Stimulated activated CD4-positive, alpha-beta T cell treated with anti-CD3 and anti-CD28 coated beads, Interleukin-12 subunit alpha, Interleukin-12 subunit beta, amount 100 ng/mL, for 24 hours (primary cell): ENCODE measurements at places on chromosomes 4 and X.

GRCh38 chrX:47562615-47563243 is 1.7 kb downstream of the ARAF start:
- no peak for DNase-seq

GRCh38 chr4:139922406-139923024 is 231.5 kb downstream of the MAML3 start:
- DNase-seq: no peak

- no peak for DNase-seq
Measured at GRCh38 chrX:101191217-101191750, 28.3 kb upstream of the DRP2 start.

DNA sequence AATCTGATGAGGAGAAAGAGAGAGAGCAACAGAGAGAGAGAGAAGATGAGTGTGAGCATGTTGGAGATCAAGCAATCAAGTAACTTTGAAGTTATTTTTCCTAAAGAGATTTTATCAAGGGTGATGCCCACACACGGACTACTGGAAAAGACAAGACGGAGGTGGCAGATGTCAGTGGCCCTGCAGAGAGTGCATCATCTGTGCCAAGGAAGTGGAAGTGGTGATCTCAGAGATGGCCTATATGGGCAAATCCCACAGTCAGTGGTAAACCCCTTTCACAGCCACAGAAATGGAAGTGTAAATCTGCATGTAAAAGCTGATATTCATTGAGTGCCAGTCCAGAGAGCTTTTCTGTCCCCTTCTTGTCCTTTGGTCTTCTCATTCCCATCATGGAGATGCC is 577.2 kb upstream of the AADAT start:
- no peak for DNase-seq

DNA sequence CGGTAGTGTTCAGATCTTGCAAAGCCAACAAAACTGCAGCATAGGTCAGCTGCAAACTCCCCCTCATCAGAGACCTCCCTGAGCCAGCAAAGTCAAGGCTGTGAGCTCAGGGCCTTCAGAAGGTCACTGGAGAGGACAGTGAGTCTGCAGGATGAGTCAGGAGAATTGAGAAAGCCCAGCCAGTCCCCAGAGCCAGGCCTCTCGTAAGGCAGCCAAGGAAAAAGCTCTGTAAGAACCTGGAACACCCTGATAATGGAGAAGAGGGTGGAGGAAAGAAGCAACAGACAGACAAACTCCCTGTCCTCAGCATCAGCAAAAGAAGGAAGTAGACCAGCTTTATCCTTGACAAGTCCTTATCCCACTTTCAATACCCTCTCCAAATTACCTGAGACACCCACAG is 33.0 kb downstream of the GRIA3 start:
- DNase-seq: no peak

DNA sequence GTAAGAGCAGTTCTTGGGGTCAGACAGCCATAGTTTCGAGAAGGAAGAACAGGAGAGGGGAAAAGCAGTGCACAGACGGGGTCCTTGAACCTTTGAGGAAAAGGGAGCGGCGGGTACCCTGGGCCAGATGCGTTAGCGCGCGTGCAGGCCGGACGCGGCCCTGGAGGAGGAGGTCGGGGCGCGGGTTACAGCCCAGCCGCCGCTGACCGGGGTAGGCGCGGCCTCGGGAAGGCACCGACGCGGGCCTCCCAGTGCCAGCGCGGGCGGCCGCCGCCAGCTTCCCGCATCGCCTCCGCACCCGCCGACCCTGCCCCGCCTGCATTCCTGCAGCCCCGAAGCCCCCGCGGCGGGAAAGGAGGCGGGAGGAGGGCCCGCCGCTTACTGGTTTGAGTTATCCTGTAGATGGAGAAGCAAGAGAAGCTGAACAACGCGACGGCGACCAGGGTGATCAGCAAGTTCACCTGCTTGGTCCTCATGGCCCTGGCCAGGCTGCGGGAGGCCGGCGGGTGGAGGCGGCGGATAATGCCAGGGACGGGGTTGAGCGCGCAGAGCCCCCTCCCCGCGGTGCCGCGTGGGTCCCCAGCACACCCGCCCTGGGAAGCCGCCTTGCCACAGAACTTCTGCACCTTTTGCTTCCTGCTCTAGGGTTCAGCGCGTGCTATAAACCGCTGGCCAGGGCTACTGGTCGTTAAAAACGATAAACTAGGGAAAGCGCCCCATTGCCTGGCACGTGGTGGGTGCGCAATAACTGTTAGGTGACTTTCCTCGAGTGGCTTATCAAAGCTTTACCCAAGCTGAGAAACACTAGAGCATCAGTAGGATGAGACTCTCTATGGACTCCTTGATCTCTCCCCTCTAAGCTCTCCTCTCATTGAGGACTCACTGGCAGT is at the start of gene MGAT4D:
Gene MGAT4D (minus strand): TSS at position 547 of the 890 bp plus-strand sequence. CDS start 71 bp downstream, at position 476.
- no peak for DNase-seq

- DNase-seq: no peak
Measured at GRCh38 chr4:180057891-180058671, 2185.1 kb upstream of the TENM3 start.

- DNase-seq: no peak
Measured at GRCh38 chrX:16702700-16703599, 9.5 kb downstream of the CTPS2 start.

- DNase-seq: no peak
Measured at GRCh38 chr4:73763877-73764276, 23.5 kb downstream of the CXCL8 start.

GRCh38 chr4:113739197-113739596 is 22.3 kb downstream of the CAMK2D start:
- DNase-seq: no peak

GRCh38 chr4:23353200-23353599 is 536.6 kb downstream of the PPARGC1A start:
- no peak for DNase-seq

DNA sequence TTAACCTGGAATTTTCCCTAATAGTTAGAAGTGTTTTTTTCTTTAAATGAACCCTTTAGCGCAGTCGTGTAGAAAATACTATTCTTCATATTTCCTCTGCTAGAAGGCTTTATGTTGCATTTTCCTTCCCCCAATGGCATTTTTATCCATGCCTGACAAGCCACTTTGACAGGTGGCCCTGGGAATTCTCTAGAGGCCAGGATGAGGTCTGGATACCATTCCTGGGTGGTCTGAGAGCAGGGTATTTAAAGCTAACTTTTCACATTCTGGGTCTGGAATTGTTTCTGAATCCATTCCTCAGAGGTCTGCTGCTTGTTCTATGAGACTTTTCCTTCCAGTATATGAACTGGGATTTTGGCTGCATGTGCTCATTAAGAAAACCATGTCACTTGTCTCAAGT is 31.2 kb upstream of the PDGFRA start:
- no peak for DNase-seq

DNA sequence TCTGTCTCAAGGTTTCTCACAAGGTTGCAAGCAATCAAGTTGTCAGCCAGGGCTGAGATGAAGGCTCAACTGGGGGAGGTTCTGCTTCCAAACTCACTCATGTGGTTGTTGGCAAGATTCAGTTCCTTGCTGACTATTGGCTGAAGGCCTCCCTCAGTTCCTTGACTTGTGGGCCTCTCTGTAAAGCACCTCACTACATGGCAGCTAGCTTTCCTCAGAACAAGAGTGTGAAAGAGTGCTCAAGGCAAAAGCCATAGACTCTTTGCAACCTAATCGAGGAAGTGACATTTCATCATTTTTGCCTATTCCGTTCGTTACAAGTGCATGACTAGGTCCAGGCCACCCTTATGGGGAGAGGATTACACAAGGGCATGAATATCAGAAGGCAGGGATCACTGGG is 52.0 kb downstream of the CXorf58 start:
- DNase-seq: no peak

- DNase-seq: no peak
Measured at GRCh38 chrX:1112321-1112720, 100.1 kb downstream of the CRLF2 start.

- DNase-seq: no peak
Measured at GRCh38 chrX:51215266-51215665, 117.4 kb upstream of the NUDT10 start.

DNA sequence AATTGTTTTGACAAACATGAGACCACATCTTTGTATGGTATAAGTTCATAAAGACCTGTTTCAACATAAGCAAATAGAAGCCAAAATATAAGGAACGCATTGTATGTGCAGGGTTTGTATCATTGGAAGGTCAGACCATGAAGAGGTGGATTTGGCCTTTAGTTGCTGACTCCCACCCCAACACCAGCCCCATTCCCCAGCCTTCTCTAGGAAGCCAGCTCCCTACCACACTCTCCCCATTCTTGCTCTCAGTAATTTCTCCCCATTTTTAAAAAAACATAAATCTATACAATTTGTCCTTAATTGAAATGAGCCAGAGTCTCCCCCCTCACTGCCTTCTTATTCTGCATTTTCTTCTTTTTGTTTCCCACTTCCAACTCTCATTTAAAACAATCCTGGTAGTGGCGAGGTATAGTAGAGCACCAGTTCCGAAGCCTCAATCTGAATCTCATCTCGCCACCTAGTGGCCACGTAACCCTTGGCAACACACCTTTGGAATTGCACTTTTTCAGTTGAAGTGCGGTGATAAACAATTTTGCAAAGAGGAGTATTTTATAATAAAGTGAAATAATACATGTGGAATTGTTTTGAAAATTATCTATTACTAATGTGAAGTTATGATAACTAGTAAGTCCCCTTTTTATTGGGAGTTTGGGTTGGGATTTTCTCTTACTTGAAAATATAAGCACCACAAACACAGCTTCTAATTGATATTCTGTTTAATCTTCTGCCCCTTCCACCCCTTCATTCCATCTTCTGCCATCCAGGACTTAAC is 126.6 kb downstream of the ASB9 start:
- DNase-seq: no peak

GRCh38 chr4:127403471-127404084 is 229.2 kb upstream of the INTU start:
- no peak for DNase-seq

DNA sequence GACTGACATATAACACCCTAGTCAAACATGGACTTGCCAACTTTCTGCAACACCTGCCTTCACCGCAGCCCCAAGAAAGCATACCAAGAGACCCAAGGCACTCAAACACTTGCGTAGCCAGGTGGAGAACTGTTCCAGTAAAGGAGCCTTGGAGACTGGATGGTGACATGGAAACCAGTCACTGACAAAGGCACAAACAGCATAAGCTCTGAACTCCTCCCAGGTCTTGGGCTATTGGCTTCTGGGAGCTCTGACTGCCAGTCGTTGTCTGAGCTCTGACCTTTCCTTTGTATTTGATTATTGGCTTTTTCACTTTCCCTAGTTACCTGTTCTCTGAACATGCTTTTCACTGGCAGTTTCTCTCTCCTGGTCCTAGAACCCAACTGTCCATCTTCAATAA is 38.3 kb downstream of the ARAP2 start:
- no peak for DNase-seq

- DNase-seq: no peak
Measured at GRCh38 chr4:184812199-184812542, 13.6 kb downstream of the ACSL1 start.

DNA sequence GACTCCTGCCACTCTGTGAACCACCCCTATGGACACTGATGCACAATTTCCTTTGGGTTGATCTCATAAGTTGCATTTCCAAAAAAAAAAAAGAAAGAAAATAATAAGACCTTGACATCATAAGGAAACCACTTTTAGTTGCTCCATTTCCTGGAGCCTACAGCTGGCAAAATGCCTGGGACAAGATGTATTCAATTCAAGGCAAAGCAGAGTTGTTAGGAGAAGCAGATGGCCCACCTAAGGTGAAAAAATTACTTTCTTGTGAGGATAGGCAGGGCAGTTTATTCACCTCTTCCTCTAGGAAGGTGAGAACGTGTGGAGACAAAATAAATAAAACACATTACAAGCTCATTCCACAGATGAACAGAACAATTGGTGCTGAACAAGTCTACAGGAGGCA is 14.1 kb upstream of the SCRG1 start:
- no peak for DNase-seq

- DNase-seq: no peak
Measured at GRCh38 chr4:9904976-9905587, 116.2 kb downstream of the SLC2A9 start.

DNA sequence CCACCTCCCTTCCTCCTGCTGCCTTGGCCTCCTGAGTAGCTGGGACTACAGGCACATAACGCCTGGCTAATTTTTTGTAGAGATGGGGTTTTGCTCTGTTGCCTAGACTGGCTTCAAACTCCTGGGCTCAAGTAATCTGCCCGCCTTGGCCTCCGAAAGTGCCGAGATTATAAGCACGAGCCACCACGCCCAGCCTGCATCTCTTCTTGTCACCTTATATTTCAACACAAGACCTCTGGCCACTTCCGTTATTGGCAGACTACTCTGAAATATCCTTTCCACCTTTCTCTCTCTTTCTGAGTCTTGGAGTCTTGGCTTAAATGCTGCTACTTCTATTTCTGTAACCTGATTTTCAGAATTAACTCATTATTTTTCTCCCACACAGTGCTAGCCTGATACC is 5.6 kb downstream of the KIAA0232 start:
- DNase-seq: no peak

DNA sequence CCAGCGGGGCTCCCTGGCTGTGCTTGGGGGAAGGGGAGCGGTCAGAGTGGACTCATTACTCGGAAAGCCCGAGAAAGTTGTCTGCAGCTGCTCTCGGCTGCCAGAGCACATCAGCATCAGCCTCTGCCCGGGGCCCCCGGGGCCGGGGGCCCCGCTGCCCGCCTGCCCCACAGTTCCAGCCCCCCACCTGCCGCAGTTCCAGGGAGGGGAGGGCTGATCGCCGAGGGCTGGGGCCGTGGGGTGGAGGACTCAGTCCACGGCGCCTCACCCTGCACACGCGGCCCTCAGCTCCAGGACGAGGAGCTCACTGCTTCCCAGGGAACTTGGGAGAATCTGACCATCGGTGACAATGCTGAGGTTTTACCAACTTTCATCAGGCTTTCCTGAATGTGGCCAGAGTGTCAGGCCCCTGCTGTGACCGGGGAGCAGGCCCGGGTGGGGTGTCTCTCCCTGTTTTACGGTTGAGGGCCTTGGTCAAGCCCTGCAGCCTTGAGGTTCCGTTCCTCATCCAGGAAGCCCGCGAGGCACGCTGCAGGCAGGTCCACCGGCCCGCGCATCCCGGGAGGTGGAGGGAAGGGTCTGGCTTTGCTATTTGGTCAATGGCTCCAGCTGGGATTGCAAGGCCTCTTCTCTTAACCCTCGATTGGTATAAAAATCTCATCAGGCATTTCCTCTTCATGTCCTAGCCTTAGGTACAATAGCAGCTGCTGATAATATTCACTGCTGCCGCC is 57.2 kb downstream of the CPZ start:
- DNase-seq: no peak

- DNase-seq: no peak
Measured at GRCh38 chr4:99408346-99408745, 26.8 kb downstream of the ADH7 start.

DNA sequence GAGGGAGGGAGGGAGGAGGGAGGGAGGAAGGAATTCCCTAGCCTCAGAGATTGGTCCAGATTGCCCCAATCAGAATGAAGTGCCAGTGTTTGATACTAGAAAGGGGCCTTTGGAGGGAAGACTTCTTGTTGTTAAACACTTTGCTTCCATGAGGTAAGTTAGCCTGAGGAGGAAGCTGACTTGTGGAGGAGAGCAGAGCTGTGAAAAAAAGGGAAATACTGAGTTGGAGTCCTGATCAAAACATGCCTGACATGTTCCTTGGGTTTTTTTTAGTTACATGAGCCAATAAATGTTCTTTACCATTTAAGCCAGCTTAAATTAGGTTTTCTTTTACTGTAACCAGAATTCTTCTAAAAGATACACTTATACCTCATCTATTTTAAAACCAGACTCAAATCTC is 57.6 kb downstream of the GSX2 start:
- DNase-seq: no peak

GRCh38 chr4:67549123-67549522 is 3.8 kb upstream of the CENPC start:
- no peak for DNase-seq

GRCh38 chrX:111492085-111492484 is 19.4 kb upstream of the SERTM2 start:
- DNase-seq: no peak

GRCh38 chrX:7948483-7948882 is 21.3 kb upstream of the PNPLA4 start:
- no peak for DNase-seq
